Cardiac muscle cell (in vitro differentiated cells and primary cell): ENCODE measurements at places on chromosomes 16 and 17. TPM values are rescaled to one million over a fixed set of nuclear protein-coding genes. Genes with fewer than 3 reads are reported as not detected.

The TERB1 gene
- total RNA-seq: not detected in 2 replicates

The NQO1 gene
- total RNA-seq: 2.1 and 6.2 TPM in 2 replicates

The NOTUM gene
- total RNA-seq: 7.4 and 8.1 TPM in 2 replicates

The KCNH6 gene
- total RNA-seq: 0.06 and 0.11 TPM in 2 replicates

The FOXN1 gene
- total RNA-seq: 0.06 and 0.18 TPM in 2 replicates

The CCDC154 gene
- total RNA-seq: 0.32 and 1.5 TPM in 2 replicates

The SNX11 gene
- 11.0 and 11.6 TPM in 2 replicates for total RNA-seq

DNA sequence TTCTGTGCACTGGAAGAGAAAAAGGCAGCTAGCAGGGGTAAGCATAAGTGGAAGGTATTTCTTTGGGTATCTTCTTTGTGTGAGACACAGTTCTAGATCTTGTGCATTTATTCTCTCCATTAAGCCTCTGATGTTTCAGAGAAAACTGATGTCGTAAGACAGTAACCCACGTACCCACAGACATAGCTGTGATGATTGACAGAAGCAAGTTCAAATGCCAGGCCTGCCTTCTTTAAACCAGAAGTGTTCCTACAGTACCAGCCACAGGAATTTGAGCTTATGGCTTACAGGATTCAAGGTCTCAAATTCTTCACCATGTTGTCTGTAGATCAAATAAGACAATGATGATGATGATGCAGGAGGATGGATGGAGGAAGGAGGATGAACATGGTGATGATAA lies 161.4 kb upstream of the KCNJ16 start:
- DNase-seq: no peak

GRCh38 chr16:84086341-84086740 lies 30.4 kb downstream of the MBTPS1 start:
- no peak for DNase-seq

- no peak for DNase-seq
Observed at GRCh38 chr16:68377221-68377620, 66.4 kb downstream of the PRMT7 start.

GRCh38 chr16:67528222-67528869 lies at the start of gene RIPOR1:
RIPOR1 (plus strand) TSS chr16:67528829; CDS start chr16:67538447, 9,618 bp downstream.
- peak; percentile 33 for DNase-seq

DNA sequence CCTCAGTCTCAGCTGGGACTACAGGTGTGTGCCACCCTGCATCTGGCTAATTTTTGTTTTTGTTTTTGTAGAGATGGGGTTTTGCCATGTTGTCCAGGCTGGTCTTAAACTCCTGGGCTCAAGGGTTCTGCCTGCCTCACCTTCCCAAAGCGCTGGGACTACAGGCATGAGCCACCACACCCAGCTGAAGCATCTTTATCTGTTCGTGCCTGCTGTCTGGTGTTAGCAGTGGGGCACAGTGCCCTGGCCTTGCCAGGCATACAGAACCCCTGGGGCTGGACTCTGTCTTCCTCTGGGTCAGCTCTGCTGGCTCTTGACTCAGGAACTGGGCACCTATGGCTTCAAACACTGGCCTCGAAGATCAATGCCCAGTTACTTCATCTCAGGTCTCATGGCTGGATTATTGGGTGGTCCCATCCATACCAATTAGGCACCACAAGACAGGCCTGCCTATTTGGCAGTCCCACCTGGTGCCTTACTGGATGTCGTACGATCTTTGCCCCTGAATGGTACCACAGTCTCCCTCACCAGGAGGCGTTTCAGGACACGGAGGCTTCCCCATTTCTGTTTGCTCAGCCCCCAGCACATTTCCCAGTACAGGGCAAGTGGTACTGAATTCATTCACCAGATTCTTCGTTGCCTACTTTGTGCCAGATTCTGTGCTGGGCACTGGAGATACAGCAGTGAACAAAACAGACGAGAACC lies 99.3 kb downstream of the RAB11FIP4 start:
- DNase-seq: no peak

DNA sequence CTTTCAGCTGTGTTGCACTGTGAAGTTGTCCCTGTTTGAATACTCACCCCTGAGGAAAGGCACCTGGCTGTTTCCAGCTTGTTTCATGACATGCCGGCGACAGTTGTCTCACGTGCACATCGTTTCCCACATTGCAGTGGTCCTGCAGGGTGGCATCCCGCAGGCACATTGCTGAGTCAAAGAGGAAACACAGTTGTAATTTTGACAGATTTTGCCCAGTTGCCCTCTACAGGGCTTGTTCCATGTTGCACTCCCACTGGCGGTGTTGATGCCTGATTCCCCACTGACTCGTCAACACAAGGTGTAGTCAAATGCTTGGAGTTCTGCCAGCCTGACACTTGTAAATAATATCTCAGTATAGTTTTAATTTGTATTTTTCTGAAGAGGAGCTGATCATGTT lies 23.8 kb downstream of the EPN2 start:
- no peak for DNase-seq

GRCh38 chr17:6094453-6094852 lies 24.3 kb downstream of the WSCD1 start:
- DNase-seq: no peak

DNA sequence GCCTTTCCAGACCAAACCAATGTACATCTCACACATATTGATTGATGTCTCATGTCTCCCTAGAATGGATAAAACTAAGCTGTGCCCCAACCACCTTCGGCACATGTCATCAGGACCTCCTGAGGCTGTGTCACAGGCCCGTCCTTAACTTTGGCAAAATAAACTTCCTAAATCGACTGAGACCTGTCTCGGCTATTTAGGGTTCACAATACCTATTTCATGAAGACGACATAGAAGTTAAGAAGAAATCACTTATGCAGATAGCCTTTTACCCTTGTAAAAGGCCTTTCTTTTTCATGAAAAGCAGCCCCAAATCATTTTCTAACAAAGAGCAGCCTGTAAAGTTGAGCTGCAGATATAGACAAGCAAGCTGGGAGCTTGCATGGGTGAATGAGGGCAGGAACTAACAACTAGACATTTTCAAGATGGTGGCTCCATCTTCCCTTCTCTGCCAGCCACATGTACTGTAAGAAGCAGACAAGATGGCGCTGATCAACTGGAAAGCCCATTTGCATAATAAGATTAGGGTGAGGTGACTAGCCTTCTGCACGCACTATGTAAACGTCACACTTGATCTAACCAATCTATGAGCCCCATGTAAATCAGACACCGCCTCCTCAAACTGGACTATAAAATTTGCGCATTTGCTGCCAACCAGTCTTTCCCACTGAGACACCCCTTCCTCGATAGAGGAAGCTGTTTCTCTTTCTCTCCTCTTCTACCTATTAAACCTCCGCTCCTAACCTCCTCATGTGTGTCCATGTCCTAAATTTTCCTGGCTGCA lies 4.7 kb upstream of the KDM8 start:
- DNase-seq: no peak

- DNase-seq: peak; percentile 63
Observed at GRCh38 chr17:48351911-48352332, 78.1 kb downstream of the SKAP1 start.

DNA sequence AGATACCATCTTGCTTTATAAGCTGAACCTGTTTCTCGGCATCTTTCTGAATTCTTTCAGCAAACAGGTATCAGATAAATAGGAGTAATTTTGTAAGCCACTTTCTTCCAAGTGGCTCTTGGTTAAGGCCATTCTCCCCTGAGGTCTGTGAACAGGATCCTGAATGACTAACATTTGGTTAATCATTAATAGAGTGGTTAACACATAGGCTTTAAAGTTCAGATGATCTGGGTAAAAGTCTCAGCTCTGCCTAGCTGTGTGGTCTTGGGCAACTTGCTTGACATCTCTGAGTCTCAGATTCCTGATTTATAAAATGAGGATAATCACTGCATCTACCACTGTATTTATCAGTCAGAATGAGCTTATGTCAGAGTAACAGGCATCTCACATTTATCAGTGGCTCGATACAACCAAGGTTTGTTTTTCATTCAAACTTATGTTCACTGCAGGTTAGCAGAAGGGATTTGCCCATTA lies 44.4 kb upstream of the ANKFN1 start:
- no peak for DNase-seq

GRCh38 chr17:5044630-5045029 lies 9.4 kb upstream of the SLC52A1 start:
- DNase-seq: no peak

DNA sequence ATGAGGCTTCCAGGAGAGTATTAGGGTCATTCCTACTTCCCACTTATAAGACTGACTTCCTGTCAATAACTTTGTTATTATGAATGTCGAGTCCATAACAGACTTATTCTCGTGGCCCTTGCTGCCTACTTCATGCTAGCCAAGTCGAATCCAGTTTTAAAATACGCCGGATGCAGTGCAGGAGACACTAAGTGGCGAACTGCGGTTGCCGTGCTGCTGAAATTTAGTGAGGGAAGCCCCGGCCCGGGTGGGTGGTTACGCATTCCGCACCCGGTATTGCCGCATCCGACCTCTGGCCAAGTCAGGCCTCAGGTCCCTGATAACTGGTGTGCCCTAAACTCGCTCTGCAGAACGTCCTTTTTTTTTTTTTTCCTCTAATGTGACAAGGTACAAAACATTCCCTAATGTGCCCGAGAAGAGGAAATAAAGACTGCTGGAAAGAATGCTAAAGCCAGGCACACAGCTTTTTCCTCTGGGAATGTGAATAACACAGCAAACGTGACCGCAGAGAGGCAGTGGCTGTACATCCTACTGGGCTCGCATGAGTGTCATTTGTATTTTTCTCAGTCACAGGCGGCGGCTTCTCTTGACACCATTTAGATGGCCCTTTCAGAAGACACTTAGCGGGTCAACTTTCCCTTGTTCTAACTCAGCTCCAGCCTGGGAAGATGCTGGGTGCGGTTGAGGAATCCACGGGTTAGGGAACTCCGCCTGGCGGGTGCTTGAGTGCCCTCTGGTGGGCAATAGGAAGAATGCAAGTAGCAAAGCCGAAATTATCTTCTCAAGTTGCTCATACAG lies 7.1 kb upstream of the AKTIP start:
- peak; percentile 79 for DNase-seq

DNA sequence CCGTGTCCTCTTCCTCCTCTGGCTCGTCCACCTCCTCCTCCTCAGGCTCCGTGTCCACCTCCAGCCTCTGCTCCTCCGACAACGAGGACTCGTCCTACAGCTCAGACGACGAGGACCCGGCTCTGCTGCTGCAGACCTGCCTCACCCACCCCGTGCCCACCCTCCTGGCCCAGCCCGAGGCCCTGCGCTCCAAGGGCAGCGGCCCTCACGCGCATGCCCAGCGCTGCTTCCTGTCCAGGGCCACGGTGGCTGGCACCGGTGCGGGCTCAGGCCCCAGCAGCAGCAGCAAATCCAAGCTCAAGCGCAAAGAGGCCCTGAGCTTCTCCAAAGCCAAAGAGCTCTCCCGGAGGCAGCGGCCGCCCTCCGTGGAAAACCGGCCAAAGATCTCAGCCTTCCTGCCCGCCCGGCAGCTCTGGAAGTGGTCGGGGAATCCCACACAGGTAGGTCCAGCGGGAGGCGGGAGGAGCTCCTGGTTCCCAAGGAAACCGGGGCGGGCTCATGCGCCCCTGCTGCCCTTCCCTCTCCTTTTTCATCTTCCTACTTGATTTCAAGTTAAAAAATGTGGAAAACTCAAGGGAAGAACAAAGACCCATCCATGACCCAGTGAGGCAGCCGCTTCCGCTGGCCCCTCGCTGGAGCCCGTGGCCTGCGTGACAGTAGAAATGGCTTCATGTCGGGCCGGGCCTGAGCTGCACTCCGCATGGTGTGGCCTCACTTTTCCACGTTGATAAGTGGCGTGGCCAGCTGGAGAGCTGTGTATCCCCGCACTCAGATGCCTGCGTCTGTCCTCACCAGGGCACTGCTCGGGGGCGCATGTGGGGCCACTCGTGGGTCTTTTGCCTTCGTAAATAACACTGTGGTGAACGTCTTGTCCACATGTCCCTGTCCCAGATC lies 50.7 kb downstream of the ACTG1 start:
- DNase-seq: no peak

GRCh38 chr17:78624324-78625151 lies 47.3 kb upstream of the DNAH17 start:
- DNase-seq: no peak

DNA sequence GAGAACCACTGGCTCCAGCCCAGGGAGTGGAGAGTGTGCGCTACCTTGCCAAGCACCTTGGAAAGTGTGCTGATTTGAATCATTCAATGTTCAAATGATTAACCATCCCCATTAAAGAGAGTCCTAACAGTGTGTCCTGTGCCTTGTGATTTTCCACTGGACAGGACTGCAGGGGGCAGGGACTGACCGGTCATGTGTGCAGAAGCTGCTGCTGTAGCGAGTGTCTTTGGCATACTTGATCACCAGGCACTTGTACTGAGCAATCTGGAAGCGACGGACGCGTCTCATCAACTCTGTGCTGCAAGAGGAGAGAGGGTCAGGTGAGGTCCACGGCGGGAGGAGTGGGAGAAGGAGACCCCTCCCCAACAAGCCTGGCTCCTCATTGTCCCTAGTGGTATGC lies 2.0 kb downstream of the TK1 start:
- DNase-seq: no peak

- no peak for DNase-seq
Observed at GRCh38 chr16:49635591-49636581, 220.0 kb downstream of the ZNF423 start.

GRCh38 chr17:49861150-49861884 lies 13.4 kb upstream of the TAC4 start:
- peak; percentile 81 for DNase-seq

DNA sequence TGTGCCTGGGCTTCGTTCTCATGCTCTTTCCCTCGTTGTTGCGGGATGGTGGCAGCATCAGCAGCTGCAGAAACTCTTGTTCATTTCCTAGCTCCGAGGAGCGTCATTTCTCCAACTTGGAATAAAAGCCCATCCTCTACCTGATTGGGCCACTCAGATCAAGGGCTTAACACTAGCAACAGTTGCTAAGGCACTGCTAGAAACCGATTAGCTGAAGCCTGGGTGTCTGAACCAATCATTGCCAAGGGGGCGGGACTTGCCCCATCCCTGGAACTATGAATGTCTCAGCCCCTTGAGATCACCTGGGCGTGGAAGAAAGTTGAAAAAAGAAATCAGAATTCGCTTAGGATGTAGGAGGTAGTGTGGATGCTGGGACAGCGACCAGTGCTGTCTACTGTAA lies 145.3 kb downstream of the FOXL1 start:
- DNase-seq: no peak

- DNase-seq: no peak
Observed at GRCh38 chr17:51230306-51230705, 29.5 kb downstream of the MBTD1 start.

- DNase-seq: peak; percentile 68
Observed at GRCh38 chr16:68079626-68080344, 5.4 kb upstream of the NFATC3 start.
